PC-9 (cell line): ENCODE measurements at places on chromosomes 12 and 14.

GRCh38 chr12:40474630-40475029 is 217.6 kb upstream of the CNTN1 start:
- no peak for DNase-seq

DNA sequence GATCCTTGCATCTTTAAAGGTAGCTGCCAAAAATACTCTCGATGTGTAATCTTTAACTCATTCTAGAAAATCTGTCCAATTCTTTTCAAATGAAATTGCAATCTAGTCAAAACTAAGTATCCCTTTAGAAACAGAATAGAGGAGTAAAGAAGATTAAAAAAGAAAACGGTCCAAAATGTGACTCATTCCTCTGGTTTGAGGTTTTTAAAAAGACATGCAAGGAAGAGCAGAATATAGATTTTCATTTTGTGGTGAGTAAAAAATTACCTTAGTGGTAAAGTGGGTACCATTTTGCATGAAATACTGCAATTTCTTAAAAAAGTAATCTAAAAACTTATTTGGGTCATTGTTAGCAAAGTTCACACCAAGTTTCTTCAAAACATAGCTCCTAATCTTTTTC is 108.4 kb downstream of the BRMS1L start:
- DNase-seq: no peak

- DNase-seq: no peak
Observed at GRCh38 chr12:22672951-22673350, 48.0 kb downstream of the ETNK1 start.

DNA sequence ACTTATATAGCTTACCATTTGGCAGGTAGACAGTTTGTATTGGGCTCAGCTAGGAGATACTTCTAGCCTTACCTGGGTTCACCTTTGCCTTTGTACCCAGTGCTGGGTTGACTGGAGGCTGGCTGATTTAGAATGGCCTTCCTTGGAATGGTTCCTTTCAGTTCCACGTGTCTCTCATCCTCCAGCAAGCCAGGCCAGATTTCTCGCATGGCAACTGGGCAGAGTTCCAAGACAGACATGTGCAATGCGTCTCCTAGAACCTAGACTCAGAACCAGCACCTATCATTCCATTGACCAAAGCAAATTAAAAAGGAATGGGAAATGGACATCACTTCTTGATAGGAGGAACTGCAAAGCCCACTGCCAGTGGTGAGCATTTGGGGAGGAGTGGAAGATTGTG is 79.1 kb upstream of the BDKRB2 start:
- DNase-seq: no peak

DNA sequence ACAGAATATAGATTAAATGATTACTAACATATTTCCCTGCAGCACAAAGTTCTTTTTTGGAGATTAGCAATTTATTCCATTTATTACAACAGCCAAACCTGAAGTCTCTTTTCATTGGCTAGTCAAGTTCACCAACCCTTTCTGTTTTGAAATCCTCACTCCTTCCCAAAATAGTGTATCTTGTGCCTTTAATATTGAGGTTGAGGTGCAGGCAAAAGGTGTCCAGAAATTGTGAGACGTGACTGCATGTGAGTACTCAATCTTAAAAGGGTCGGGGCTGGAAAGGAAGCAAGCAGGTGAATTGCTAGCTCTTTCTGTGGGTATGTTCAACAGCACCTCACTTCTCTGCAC is 11.1 kb upstream of the FOXN3 start:
- DNase-seq: no peak
